ENCODE measurements at places on chromosomes 6 and 20.

- no peak for DNase-seq
Measured at GRCh38 chr6:56652994-56653393, 10.3 kb upstream of the DST start.

- no peak for DNase-seq
Measured at GRCh38 chr6:31098449-31098938, 13.9 kb downstream of the C6orf15 start.

GRCh38 chr20:12750221-12750620, 258.6 kb upstream of the SPTLC3 start:
- DNase-seq, result no peak

DNA sequence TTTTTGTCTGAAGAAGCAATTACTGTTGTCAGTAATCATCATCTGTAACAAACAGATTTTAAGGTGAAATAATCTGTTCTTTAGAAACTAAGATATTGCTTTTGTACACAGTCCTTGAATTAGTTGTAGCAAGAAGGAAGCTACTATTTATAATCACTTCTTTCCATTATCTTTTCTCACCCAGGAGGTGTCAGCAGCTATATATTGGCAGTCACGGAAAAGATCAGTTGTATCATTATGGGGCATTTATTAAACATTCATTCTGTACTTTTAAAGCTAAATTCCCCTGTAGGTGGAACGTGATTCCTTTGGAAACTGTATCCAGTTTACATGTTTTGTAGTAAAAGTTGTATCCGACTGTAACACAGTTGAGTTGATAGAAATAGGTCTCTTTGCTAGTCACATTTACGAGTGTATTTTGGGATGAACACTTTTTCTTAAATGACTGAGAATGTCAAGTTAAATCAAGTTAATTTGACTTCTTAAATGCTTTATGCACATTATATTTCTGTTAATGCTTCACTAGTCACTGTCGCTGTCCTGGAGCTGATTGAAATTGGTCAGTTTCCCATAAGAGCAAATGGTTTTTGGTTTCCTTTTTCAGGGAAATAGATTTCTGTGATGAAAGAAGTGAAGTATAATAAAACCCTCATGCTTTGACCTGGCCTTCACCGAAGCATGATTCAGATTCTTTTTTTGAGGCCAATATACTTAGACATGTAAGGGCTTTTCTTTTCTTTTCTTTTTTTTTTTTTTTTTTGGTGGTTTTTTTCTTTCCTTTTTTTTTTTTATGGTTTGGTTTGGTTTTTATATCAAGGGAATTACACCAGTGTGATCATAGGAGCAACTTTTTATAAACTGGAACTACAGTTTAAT, 5.1 kb downstream of the QKI start:
- DNase-seq, result no peak

- DNase-seq, result no peak
Measured at GRCh38 chr20:47577314-47577713, 75.6 kb downstream of the NCOA3 start.

DNA sequence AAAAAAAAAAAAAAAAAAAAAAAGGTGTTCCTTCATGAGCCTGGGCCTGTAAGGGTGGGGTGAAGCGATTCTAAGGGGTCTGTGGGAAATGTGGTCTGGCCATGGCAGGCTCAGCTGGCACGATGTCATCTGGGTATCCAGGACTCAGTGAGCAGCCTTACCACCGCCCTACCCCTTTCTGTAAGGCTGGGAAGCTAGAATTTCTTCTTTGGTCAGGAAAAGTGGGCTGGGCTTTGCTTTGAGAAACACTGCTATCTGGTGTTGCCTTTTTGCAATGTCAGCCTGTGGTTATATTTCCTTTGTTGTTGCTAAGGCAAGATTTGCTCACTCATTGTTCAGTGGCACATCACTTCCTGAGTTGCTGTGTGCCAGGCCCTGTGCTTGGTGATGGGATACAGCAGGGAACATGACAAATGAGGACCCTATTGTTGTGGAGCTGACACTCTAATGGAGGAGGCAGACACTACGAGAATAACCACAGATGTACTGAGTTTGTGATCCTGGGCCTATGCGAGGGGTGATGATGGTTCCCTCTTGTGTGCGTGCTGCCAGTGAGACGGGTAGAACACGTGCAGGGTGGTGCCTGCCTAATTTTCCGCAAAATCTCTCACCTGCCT, 45.9 kb upstream of the ZNFX1 start:
- no peak for DNase-seq

DNA sequence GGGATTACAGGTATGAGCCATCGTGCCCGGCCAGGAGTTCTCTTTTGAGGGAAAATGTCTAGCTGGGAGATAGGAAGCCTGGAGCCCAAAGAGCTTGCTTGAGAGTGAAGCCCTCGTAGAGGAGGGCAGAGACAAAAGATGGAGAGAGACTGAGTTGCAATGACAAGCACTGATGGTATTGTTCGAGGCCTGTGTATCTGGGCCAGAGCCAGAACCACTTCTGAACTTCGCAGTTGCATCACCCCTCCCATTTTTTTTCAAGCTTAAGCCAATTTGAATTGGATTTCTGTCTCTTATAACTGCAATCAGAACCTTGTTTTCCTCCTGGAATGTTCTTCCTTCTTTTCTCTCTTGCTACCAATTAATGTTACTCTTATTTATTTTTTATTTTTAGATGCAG, 83.1 kb downstream of the KCNB1 start:
- no peak for DNase-seq

DNA sequence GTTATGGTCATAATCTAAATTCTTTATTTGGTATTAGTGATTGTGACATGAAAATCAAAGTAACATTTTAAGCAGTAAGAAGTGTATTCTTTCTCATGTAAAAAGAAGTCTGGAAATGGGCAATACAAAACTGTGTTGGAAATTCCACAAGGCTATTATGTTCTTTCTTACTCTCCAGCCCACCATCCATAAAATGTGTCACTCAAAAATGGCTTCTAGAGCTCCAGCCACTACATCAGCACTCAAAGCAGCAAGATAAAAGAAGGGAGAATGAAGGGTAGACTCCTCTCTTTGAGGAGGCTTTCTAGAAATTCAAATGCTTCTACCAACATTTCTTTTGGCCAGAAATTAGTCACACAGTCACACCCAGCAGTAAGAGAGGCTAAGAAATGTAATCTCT, 18.4 kb downstream of the PDSS2 start:
- no peak for DNase-seq

- no peak for DNase-seq
Measured at GRCh38 chr6:170022291-170022722, 268.6 kb downstream of the DLL1 start.

DNA sequence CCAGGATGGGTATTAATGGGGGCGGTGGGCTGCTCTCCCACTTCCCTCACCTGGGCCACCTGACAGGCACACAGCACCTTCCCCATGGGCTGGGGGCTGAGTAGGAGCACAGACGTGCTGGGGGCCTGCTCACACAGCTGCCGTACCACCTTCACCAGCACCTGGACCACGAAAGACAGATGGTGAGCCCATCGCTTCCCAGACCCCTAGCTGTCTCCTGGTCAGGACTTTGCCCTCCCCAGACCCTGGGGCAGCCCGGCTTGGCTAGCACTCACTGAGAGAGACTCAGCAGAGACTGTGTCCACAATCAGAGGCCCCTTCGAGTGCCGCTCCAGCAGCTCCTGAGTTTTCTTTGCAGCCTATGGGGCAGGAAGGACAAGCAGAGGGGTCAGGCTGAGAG, 12.0 kb downstream of the AARS2 start:
- DNase-seq, result no peak

DNA sequence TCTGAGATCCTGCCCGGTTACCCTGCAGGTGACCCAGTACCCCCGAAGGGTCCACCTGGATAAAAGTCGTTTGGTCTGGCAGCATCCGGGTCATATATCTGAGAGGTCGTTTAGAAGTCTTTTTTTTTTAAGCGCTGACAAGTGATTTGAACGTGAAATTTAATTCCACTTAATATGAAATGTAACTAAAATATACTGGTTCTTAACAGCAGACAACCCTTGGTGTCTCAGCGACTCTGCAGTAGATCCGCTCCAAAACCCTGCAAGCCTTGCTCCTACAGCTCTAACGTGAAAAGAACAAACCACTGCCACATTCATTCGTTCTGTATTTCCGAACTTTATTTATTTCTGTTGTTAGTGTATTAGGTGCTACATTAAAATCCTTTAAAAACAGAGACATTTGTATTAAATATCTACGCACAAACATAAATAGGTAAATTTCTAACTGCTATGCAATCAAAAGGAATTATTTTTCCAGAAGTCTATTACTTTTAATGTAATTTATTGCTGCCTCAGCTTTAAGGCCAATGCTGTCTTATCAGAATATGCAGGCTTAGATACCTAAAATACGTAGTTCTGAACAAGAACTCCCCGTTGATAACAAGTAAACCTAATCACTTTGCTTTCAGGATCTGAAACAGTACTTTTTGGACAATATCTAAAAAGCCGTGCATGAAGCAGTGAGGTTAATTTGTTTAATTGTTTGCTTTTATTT, 33.5 kb upstream of the TCF21 start:
- no peak for DNase-seq

- DNase-seq, result no peak
Measured at GRCh38 chr20:34243377-34243776, 2.2 kb downstream of the ASIP start.

GRCh38 chr6:44772838-44773237, 385.3 kb downstream of the CDC5L start:
- no peak for DNase-seq

DNA sequence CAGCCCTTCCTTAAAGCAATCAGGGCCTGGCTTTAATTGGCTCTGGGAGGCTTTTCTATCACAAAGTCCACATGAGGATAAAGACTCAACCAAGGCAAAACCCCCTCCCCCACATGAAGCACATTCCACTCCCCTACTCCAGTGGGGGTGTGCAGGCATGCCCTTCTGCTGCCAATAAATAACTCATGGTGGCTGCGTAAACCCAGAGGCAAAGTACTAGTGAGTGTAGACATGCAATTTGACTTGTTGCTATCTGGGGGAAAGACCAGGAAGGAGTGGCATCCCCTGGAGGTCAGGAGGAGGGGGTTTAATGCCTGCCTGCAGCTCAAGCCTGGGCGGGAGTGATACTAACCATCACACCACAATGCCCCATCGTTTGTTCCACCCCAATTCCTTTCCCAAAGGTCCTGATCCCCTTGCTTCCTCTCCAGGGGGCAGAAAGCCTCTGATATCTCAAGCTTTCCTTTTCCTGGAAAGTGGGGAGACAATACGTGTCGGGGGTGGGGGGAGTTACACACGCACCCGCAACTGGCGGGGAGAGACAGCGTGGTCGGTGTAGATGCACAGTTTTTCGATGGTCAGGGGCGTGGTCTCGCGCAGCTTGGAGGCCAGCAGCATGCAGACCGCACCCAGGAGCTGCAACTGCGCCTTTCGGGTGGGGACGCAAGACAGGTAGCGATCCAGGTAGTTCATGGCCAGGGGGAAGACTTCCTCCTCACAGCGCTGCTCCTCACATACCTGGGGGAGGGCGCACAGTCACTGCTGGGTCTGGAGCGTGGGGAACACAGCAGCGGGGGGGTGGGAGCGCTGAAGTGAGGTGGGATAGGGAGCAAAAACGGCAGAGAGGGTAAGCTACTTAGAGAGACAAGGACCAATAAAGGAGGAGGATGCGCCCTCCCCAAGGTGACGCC, 1.5 kb downstream of the CCND3 start:
- no peak for DNase-seq

GRCh38 chr20:52945862-52946522, 26.2 kb upstream of the TSHZ2 start:
- no peak for DNase-seq

DNA sequence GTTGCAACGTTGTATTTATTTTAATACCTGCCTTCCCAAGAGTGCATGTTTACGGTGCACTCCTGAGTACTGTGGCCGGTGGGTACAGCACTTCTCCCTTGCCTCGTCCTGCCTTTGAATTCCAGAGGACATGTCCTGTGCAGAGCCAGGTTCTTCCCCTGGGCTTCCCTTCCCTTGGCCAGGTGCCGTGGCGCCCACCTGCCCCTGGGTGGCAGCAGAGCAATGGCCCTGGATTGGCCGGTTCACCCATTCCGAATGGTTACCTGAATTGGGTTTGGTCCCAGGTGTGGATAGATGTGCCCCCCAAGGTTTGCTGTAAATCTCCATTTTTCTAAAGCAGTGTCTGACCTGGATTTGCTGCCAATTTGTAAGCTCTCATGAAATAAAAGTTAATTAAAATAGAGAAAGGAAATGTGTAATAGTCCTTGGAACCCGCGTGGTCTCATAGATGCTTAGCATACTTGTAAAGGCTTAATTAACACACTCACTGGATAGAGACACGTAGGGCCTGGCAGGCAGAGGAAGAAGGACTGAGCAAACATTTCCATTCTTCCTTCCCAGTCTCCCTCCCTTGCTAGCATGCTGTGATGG, 40.6 kb downstream of the DTD1 start:
- no peak for DNase-seq

GRCh38 chr20:61548069-61548468, 296.0 kb downstream of the CDH4 start:
- DNase-seq, result no peak

GRCh38 chr6:145561095-145562072, 173.9 kb downstream of the EPM2A start:
- DNase-seq, result no peak

- DNase-seq, result no peak
Measured at GRCh38 chr20:50136822-50137599, 16.5 kb downstream of the PEDS1 start.

- DNase-seq, result no peak
Measured at GRCh38 chr6:80467408-80467807, 360.9 kb downstream of the BCKDHB start.

DNA sequence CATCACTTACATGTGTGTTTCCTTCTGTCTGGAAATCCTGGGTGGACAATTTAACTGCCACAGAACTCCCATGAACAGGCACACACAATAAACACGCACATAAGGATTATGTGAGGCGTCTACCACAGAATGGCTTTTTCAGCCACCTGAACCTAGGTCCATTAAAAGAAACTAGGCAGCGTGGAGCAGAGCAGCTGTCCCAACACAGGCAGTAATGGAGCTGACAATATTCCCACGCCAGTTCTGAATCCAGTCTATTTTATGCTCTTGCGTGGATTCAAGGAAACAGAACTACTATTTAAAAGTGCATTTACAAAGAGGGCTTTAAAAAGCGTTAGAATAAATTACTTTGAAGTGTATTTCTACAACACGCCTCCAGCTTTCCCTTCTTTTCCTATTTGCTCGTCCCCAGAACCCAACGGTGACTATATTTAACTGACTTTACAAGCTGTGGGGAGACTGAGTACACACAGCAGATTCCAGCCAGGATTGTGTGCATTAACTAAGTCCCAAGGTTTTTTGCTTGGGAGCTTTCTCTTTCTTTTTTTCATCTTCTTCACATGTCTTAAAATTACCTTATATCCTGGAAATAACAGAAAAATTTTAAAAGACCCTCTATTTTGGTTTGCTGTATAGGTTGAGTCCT, 95.9 kb downstream of the GMDS start:
- no peak for DNase-seq

All from T follicular helper cell (primary cell).